ENCODE measurements at places on chromosomes 2 and 18.

DNA sequence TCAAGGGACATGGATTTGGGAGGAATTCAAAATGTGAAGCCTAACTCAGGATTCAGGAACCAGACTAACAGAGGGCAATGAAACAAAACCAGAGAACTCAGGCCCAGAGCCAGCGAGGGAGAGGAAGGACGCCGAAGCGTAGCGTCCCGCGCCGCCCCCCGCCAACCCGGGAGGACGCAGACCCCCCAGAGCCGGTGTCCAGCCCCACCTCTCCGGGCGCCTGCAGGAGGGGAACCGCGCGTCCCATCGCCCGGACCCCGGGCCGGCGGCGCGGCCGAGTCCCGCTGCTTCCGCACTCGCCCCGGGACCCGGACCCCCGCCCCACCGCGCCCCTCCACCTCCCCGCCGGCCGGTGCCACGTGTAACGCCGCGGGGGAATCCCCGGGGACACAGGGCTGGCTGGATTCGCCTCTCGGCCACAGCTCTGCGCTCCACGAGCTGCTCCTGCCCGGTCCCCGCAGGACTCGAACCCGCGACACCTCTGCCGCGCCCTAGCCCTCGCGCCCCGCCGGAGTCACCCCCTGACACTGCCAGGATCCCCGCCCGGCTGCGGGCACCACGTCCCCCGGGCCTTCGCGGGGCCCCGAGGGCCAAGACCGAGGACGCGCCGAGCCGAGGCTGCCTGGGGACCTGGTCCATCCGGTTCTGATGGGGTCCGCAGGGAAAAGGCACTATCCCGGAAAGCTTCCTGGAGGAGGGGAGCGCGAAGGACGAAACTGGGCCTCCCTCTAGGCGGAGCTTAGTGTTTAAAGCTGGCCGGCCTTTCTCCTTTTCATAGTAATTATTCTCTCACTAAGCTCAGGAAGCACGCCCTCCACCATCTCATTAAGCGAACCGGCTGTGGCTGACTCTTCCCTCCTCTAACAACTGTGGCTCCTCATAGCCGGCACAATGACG is 40.4 kb upstream of the FAM124B start:
- H3K27ac ChIP-seq: no peak overlapping the region
- H3K36me3 ChIP-seq: peaks cover 1% of the 10 kb centered on the region
- H3K4me3 ChIP-seq: peak overlapping the region; percentile 54

- H3K27me3 ChIP-seq: peaks cover 73% of the 10 kb centered on the region
- H3K4me3 ChIP-seq: no peak overlapping the region
- DNase-seq: no peak
- H3K27ac ChIP-seq: no peak overlapping the region
- H3K36me3 ChIP-seq: peaks cover 2% of the 10 kb centered on the region
Observed at GRCh38 chr18:22164337-22165048, 4.9 kb upstream of the GATA6 start.

DNA sequence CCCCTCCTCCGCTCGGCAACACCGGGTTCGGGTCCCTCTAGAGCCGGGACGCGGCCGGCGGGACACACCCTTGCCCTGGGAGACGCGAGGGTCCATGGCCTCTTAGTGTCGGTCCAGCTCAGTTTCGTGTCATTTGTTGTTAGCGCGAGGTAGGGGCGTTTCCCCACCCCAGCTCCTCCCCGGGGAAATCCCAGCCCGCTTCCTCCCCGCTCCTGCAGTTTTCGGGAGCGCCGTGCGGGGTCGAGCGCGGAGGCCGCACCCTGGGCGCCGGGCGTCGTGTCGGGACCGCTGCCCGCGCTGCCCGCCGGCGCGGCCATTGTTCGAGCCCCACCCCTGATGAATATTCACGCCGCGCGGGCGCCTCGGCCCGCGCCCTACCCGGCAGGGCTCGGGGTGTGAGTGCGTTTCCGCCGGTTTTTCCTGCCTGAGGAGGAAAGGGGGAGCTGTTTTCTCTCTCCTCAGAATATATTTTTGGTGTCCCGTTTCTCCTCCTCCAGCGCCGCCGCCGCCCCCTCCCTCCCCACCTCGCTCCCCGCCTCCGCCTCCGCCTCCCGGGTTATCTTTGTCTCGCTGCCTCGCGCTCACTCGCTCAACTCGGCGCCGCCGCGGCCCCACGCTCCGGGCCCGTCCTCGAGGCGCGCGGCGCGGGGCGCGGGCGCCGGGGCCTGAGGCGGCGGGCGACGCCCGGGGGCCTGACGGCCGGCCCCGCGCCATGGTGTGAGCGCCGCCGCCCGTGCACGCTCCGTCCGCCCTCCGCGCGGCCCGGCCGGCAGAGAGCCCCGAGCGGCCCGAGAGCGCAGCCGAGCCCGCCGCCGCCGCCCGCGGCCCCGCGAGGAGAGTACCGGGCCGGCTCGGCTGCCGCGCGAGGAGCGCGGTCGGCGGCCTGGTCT is at the start of gene MAP4K4:
Gene MAP4K4 (plus strand): TSS at position 584 of the 890 bp plus-strand sequence. CDS start 374 bp downstream, outside the sequence.
- DNase-seq: peak; percentile 77
- peaks cover 16% of the 10 kb centered on the region for H3K27me3 ChIP-seq
- peak within 1 kb of the TSS; percentile 73 for H3K4me3 ChIP-seq
- H3K4me1 ChIP-seq: peaks cover 14% of the 10 kb centered on the region
- peak within 1 kb of the TSS; percentile 71 for H3K27ac ChIP-seq

DNA sequence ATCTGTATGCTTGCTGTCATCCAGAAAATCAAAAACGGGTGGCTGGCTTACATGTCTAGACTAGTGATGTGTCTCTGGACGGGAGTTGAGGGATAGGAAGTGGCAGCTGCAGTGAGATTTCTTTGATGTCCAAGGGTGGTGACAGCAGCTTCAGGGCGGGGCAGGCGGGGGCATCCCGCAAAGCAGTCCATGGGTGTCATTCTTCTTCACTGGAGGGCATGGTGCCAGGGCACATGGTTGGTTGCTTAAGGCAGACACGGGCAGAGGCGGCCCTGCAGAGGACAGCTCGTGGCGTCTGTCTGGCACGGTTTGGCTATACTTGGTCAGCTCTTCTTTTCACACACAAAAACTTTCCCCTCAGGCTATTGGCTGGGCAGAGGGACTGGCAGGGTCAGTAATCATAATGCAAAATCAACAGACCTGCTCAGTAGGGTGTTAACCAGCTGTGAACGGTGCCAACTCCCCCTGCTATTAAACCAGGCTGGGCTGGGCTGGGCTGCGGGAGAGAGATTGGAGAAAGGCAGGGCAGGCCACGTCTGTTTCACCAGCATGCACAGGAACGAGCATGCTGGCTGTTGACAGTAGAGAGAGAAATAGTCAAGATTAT is 63.7 kb downstream of the COL4A3 start:
- no peaks in the 10 kb centered on the region for H3K36me3 ChIP-seq
- H3K27me3 ChIP-seq: peaks cover 10% of the 10 kb centered on the region
- H3K4me1 ChIP-seq: no peaks in the 10 kb centered on the region

DNA sequence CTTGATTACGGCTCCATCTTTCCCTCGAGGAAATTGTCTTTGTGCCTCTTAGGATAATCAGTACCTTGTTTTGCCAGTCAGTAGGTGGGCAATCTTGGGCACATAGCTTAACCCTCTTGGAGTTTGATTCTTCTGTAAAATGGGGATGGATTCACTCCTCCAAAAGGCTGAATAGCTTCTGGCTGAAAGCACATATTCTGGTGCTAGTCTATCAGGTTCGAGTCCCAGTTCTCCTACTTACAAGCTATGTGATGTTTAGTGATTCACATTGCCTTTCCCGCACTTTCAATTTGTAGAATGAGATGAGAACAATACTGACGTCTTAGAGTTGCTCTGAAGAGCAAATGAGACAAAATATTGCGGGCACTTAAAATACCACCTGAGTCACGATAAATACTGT is 43.9 kb downstream of the ATIC start:
- no peaks in the 10 kb centered on the region for H3K4me1 ChIP-seq
- H3K27me3 ChIP-seq: no peaks in the 10 kb centered on the region
- no peak for DNase-seq
- no peak overlapping the region for H3K27ac ChIP-seq
